ENCODE measurements at places on chromosomes 5 and 9.

- no peak for DNase-seq
These were observed 468.9 kb downstream of the DTWD2 start for GRCh38 chr5:118519466-118519865.

DNA sequence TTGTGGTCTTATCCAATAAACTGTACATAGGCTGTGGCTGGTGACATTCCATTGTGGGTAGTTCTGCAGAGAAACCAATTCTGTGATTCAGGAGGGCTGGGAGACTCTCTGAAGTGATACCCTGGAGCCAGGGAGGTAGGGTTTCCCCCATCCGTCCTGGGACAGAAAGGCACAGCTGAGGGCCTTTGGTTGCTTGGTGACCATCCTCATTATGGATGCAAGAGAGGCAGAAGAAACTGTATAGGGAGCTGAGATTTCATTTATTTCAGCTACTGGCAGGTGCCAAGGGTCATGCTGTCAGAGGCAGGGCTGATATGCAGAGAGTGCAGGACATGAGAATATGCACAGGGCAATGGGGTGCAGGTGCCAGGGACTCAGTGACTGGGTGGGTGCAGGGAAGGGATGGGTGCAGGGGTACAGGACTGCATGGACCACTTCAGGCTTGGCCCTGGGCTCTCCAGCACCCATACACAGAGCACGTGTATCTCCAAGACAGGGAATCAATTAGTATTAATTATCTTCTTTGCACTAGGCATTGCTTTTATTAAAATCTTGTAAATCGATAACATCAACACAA is 236.5 kb downstream of the ICE1 start:
- no peak for DNase-seq

DNA sequence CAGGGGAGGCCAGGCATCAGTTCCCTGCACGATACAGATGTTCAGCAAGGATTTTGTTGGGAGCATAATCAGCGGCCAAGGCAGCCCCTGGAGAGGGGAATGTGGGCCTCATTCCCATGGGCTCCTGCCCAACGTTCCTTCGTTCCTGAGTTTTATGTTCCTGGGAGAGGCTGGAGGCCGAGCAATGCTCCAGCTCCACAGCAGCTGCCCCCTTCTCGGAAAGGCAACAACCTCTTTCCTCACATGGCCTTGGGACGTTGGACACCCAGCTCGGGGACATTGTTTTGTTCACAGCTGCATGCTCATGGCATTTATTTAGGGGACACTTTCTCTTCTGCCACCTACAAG is 63.8 kb upstream of the COL15A1 start:
- DNase-seq: no peak

DNA sequence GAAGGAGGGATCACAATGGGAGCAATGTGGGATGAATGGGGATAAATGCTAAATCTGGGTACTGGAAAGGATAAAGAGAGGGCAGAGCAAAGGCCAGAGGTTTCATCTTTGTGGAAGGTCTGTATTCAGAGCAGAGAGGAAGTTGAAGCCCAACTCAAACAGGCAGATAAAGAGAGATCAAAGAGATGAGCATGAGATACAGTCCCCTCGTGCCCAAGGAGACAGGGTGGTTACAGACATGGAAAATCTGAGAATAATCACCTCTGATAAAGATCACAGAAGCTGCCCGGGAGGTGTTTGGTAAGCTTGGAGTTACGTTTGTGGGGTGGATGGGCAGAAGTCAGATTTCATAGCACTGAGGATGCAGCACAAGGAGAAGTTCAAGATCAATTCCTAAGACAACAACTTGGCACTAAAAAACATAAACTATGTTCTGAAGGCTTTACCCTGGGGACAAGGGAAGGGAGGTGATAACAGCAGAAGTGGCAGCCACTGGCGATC is 459 bp upstream of the ERAP2 start:
- no peak for DNase-seq

- no peak for DNase-seq
These were observed 5.4 kb downstream of the DMAC1 start for GRCh38 chr9:7794196-7794595.

GRCh38 chr5:36743891-36744772 is 132.4 kb upstream of the NIPBL start:
- DNase-seq: no peak

DNA sequence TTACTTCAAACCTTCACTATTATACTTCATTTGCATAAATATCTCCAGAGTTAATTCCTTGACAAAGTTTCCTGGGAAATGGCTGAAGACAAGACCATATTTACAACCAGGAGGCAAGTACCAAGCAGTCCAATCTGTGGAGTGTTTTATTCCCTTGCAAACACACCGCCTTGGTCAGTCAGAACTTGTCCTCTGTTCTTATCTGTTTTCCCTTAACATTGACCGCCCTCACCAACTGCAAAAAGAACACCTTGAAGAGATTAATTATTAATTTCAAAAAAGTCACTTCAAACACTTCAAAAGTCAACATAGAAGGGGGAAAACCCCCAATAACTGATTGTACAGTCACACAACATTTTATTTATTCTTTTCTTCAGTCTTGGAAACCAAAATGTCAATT is 269.0 kb upstream of the RGMB start:
- no peak for DNase-seq

DNA sequence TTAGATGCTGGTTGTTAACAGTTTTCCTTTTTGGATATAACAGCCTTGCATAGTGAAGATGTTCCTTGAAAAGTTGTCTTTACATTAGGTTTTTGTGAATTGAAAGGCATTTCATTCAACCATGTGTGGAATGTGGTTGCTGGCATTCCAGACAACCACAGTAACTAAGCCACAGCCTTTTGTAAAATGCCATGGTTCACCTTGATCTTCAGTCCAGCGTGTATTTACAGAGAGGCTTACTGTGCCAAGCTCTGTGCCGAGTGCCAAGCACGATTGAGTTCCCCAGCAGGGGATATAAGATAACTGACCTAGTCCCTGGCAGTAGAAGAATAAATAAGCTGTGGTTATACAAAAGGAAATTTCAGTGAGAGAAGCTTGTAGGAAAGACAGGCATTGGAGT is 4.9 kb downstream of the EXOSC2 start:
- no peak for DNase-seq

DNA sequence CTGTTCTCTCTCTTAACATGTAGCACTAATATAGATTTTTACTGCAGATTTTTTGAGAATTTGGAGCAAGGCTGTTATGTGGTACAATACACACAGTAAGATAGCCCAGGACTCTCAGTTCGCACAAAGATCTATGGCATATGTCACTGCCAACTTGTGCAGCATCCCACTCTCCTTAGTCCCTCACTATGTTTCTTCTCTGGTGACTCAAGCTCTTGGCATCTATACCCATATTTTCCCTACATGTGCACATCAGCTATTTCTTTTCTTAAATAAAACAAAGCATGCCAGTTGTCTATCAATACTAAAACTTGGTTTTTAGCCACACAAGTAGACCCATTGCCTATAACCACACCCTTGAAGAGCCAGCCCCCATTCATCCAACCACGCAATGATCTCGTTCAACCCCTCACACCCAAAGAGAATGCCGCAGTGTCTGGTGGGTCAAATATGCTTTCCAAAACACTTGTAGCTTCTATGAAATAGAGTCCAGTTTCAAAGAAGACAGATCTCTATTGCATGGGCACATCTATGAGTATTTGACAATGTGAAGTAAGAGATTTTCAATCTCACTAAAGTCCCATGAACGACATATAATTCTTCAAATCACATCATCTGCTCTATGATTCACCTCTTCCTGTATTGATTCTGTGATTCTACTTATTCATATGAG is 18.2 kb upstream of the IL7R start:
- DNase-seq: no peak

GRCh38 chr5:150523472-150524350 is 15.8 kb downstream of the NDST1 start:
- no peak for DNase-seq

DNA sequence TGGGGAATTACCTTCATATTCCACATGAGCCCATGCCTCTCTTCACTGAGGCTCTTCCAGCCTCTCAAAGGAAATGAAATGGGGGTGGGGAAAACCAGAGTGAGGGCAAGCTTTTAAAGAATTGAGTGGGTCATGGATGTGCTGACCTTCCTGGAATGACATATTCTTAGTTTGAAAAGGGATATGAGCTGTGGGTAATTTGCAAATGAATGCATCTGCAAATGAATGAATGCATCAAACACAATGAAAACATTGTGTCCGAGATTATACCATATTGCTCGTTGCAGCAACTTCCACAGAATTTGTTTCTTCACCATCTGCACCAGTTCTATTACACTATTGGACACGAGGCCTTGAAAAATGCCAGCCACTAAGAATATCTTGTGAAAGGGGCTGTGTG is 198.6 kb upstream of the CDH6 start:
- DNase-seq: no peak

DNA sequence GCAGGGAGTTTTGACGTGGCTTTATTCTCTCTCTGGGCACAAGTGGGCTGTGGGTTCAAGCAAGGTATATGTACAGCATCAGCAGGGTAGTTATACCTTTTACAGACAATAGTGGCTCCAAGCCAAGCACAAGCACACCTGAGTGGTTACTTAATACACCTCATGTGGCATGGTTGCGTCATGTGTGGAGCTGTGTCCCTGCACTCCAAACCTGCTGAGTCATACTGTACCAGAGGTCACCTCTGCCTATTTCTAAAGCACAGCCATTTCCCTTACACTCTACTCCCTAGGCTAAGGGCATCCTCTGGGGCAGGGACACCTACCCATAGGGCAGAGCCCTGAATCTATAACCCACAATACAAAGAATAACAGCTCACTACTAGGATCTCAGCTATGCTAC is 147.3 kb downstream of the OSTF1 start:
- no peak for DNase-seq

- DNase-seq: no peak
These were observed 8.2 kb downstream of the COL27A1 start for GRCh38 chr9:114163517-114163951.

DNA sequence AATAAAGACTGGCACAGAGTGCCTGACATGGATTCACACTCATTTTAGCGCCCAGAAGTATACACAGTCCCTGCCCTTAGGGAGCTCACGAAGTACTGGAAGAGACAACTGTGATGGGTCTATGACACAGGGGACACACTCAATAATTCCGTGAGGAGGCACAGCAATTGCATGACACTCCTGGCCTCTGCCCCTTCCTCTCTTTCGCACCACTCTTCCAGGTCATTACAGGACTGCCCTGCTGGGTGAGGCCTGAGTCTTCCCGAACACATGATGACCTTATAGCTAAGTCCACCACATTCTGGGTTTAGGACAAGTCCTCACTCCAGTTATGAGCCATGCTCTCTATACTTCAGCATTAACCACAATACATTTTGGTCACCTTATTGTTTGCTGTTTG is 134.7 kb downstream of the GNA14 start:
- no peak for DNase-seq

Measured in activated gamma-delta T cell treated with anti-CD3 and anti-CD28 coated beads, Interleukin-2, amount 50 U/mL, for 16 hours (primary cell).